Uterus (tissue), 4 donors: ENCODE measurements at places on chromosomes 6 and 20. TPM values are rescaled to one million over a fixed set of nuclear protein-coding genes. Genes with fewer than 3 reads are reported as not detected.

DNA sequence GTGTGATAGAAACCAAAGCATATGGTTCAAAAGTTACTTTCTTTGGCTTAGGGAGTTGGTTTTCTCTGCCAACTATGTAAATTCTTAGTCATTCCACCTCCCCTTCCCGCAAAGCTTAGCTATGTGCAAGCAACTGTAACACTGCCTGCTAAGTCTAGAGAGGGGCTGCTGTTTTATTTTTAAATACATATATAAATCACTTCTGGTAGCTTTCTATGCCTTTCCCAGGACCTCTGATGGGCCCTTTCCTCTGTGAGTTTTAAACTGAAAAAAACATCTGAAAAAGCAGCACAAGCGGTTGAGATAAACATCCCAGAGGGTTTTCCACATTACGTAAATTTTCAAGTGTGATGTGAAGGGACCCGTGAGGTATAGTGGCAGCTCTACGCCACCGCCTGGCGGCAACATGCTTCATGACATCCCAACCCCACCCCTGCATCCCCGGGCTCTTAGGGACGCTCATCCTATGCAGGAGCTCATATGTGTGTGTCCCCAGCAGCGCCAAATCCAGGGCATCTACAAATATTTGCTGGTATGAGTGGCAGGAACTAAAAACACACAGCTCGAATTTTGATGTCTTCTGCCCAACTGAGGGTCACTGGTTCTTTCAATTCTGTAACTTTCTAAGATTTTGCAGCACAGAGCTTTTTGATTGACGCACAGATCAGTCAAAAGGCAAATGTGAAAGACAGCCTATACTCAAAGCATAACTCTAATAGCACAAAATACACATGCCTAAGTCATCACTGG lies 12.7 kb downstream of the SAYSD1 start:
- no peak for DNase-seq

DNA sequence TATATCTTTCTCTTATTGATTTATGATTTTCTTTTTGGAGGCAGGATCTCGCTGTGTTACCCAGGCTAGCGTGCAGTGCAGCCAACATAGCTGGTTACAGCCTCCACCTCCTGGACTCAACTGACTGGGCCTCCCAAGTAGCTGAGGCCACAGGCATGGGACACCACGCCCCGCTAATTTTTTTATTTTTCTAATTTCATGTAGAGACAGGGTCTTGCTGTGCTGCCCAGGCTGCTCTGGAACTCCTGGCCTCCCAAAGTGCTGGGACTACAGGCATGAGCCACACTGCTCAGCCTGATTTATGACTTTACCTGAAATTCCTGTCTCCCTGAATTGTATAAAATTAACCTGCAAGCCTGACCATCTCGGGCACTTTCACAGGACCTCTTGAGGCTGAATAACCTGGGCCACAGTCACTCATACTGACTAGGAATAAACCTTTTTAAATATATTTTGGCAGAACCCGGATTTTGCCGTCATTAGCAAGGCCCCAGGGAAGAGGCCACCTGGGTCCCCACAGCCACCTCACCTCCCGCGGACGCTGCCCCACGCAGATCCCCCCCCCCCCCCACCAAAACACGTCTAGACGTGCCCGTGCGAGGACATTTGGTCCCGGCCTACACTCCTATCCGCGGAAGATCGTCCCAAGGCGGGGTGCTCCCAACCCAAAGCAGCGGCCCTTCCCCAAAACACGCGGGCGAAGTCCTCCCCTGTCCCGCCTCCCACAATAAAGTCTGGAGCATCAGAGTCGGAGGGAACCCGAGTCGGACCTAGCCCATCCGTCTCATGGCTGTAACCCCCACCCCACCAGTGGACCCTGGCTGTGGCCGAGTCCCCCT lies 902 bp downstream of the ZNF337 start:
- peak; percentile 29 for DNase-seq

KHDRBS2 gene
- 0.55 TPM for total RNA-seq

- DNase-seq, result no peak
These were observed 2.9 kb upstream of the PRSS35 start for GRCh38 chr6:83509441-83509840.

- DNase-seq, result no peak
These were observed 68.0 kb downstream of the OLIG3 start for GRCh38 chr6:137426007-137426689.

- no peak for DNase-seq
These were observed 76.1 kb downstream of the DTD1 start for GRCh38 chr20:18663932-18664331.

GRCh38 chr6:1593958-1594314 lies 15.8 kb upstream of the FOXC1 start:
- no peak for DNase-seq

DNA sequence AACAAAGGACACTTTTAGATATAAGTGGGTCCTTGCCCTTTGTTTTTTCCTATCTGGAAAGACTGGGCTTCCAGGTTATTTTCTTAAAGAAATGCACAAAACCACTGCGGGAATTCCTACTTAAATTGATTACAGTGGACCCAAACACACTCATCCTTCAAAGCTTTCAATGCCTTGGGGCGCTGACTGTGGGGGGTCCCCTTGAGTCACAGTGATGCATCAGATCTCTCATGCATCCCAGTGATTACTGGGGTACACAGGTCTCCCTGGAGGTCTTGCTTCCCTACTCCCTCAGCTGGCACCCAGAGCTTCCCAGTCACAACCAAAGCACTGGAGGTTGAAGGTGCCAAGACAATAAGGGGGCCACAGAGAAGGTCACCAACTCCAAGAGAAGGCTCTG lies 20.7 kb downstream of the ABHD12 start:
- DNase-seq, result no peak

OR2H1 gene
- total RNA-seq, result not detected

GRCh38 chr6:92507552-92507951 lies 911.8 kb downstream of the EPHA7 start:
- DNase-seq, result no peak
